T-helper 22 cell (primary cell): ENCODE measurements at places on chromosomes 11 and 22.

DNA sequence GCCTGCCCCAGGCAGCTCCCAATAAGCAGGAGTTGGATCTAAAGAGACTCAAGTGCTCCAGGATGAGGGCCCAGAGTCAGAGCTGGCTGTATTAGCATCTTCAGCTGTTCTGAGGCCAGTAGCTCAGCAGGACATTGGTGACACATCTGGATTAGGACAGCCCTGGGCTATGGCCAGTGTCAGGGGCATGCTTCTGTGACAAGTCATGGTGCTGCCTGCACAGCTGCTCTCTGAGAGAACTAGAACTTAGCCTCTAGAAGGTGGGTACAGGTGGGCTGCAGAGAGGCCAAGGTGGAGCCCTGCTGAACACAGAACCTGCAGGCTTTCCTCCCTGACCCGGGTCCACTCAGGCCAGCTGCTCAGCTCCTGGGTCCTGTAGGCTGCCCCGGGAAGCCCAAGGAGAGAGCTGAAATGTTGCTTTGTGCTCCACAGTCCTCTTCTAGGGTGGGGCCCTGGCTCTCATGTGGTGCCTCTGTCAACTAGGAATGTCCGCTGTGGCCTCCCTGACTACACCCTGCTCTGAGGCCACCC is 426.9 kb downstream of the SOX6 start:
- no peak for DNase-seq

GRCh38 chr11:73315293-73316020 is 7.4 kb downstream of the ARHGEF17 start:
- no peak for DNase-seq

GRCh38 chr11:128840783-128841182 is 26.3 kb downstream of the KCNJ1 start:
- no peak for DNase-seq

GRCh38 chr22:21443735-21444421 is 23.3 kb upstream of the TMEM191C start:
- DNase-seq: no peak

GRCh38 chr22:30998329-30998728 is 29.3 kb downstream of the TUG1 start:
- no peak for DNase-seq

GRCh38 chr22:44585559-44586350 is 87.7 kb upstream of the RTL6 start:
- DNase-seq: no peak

GRCh38 chr22:46834021-46834737 is 71.7 kb downstream of the TBC1D22A start:
- DNase-seq: no peak

- DNase-seq: no peak
Measured at GRCh38 chr22:27154717-27155116, 497.3 kb downstream of the MIAT start.

DNA sequence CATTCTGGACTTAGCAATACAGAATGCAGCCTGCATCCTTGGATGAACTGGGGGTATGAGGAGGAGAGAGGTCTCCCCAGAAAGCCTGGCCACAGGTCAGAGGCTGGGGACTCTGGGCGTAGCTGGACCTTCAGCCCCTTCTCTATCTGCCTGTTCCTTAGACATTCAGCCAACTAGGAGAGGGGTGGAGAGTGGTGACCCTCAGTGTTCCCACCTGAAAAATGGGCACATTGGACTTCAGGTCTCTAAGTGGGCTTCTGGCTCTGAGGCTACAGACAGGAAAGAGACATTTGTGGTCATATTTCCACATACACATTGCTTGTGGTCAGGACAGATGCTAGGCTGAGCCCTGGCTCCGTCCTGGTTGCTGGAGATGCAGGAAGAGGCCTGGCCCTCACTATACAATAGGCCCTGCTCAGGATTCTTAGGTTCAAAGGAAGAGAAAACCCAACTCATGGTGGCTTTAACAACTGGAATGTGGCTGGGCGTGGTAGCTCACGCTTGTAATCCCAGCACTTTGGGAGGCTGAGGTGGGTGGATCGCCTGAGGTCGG is 30.1 kb upstream of the CBX7 start:
- no peak for DNase-seq
